Pancreas (tissue), 10 donors: ENCODE measurements at places on chromosomes 6 and 20.

- peak within 1 kb of the TSS; percentile 85 for H3K27ac ChIP-seq
- DNase-seq: peak; percentile 76
- no peaks in the 10 kb centered on the region for H3K27me3 ChIP-seq
- H3K4me1 ChIP-seq: peaks cover 9% of the 10 kb centered on the region
- no peaks in the 10 kb centered on the region for H3K36me3 ChIP-seq
Measured at GRCh38 chr6:31945507-31946369, at the start of gene CFB. TSS of gene CFB (plus strand) at chr6:31946095. CDS start at chr6:31946222, 127 bp downstream.

DNA sequence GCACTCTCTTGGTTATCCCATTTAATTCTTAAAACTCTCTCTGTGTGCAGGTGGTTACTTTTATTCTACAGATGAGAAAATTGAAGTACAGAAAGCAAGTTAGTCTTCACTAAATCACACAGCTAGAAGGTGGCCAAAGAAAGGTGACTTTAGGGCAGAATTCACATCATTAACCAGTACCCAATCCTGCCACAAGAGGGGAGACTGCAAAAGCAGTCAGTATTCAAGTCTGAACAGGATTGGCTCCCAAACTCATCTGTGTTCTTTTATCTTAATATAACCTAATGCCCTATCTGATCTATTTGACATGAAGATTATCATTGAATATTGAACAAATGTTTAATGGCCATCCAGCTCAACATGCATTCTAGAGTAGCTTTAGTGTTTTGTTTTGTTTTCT is 225.3 kb upstream of the FAM83B start:
- peaks cover 10% of the 10 kb centered on the region for H3K4me1 ChIP-seq
- H3K27ac ChIP-seq: no peak overlapping the region
- no peaks in the 10 kb centered on the region for H3K27me3 ChIP-seq
- no peak for DNase-seq
- H3K4me3 ChIP-seq: no peak overlapping the region

DNA sequence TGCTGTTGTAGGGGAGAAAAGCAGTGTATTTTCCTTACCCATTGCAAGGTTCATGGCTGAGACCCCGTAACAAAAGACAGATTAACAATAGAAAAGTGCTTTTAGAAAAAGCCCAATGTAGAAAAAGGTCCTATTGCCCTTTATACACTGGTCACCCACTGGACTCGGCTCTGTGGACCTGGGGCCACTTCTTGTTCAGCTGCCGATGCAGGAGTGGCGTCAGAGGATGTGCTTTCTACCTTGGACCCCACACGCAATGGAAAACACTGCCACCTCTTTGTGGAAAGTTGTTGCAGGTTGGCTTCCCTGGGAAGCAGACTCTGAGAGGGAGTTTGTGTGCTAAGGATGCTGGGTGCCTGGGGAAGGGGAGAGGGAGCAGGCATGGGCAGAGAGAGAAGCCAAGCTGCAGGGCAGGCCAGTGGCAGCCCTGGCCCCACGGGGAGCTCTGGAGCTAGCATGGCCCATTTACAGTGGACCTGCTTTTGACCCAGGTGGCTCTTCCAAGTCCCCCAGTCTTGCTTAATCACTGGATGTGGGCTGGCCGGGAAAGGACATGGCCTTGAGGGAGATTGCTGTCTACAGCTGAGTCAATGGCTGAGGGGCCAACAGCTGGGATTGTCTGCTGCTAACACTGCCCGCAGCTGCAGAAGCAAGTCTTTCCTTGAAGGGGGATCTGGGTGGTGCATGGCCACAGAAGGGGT is 142.9 kb downstream of the CDC5L start:
- no peak overlapping the region for H3K27ac ChIP-seq
- H3K4me1 ChIP-seq: no peaks in the 10 kb centered on the region
- H3K36me3 ChIP-seq: no peaks in the 10 kb centered on the region

GRCh38 chr20:18005170-18005989 is 36.6 kb downstream of the MGME1 start:
- no peaks in the 10 kb centered on the region for H3K4me1 ChIP-seq
- no peak overlapping the region for H3K27ac ChIP-seq
- no peak overlapping the region for H3K4me3 ChIP-seq
- no peaks in the 10 kb centered on the region for H3K36me3 ChIP-seq
- H3K27me3 ChIP-seq: no peaks in the 10 kb centered on the region

GRCh38 chr6:10749734-10750133 is 2.1 kb downstream of the TMEM14B start:
- no peak for DNase-seq
- no peak overlapping the region for H3K4me3 ChIP-seq
- no peaks in the 10 kb centered on the region for H3K36me3 ChIP-seq
- no peaks in the 10 kb centered on the region for H3K4me1 ChIP-seq
- no peak overlapping the region for H3K27ac ChIP-seq
